HEK293T (cell line): ENCODE measurements at places on chromosomes 3 and 15.
A peak's percentile ranks its signal among the peaks of the same experiment; 100 is the strongest.

GRCh38 chr15:50873935-50874361 lies 34.5 kb upstream of the AP4E1 start:
- DNase-seq: peak; percentile 7

GRCh38 chr3:15601046-15601398 lies 347 bp downstream of the HACL1 start:
- DNase-seq: no peak

GRCh38 chr3:113261063-113261625 lies 49.8 kb downstream of the BOC start:
- no peak for DNase-seq

GRCh38 chr15:89087161-89087829 lies 961 bp upstream of the ABHD2 start:
- DNase-seq: no peak

GRCh38 chr15:68962465-68962864 lies 32.1 kb downstream of the SPESP1 start:
- no peak for DNase-seq

GRCh38 chr3:190339130-190339529 lies 16.9 kb upstream of the CLDN1 start:
- no peak for DNase-seq

DNA sequence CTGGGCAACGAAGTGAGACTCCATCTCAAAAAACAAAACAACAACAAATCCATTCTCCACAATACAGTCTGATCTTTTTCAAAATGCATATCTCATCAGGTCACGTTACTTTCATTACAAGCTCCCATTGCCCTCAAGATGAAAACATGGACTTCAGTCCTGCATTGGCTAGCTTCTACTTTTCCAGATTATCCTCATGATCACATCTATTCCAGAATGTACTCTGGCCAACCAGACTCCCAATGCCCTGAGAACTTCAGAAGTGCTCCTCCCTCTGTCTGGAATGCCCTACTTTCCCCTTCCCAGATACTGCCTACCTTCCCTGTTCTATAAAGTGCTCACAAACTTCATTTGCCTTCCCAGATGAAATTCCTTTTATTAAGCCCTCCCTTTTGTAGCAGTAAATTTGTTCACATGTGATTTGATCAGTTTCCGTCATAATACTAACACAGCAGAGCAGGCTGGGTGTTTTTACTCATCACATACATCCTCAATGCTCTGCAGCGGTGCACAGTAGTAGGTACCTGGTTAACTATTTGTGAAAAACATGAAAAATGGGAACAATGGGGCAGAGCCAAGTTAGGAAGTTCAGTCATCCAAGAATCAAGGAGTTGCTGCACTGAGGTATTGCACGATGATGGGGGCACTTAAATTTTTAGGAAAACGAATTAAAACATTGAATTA lies 5.3 kb downstream of the RPL22L1 start:
- DNase-seq: no peak

GRCh38 chr3:35335703-35336102 lies 303.6 kb upstream of the ARPP21 start:
- no peak for DNase-seq

GRCh38 chr3:194748225-194748624 lies 62.5 kb downstream of the FAM43A start:
- no peak for DNase-seq

GRCh38 chr15:100726070-100726420 lies 123.7 kb downstream of the ASB7 start:
- DNase-seq: no peak
